ENCODE measurements at places on chromosomes 1 and 21.

DNA sequence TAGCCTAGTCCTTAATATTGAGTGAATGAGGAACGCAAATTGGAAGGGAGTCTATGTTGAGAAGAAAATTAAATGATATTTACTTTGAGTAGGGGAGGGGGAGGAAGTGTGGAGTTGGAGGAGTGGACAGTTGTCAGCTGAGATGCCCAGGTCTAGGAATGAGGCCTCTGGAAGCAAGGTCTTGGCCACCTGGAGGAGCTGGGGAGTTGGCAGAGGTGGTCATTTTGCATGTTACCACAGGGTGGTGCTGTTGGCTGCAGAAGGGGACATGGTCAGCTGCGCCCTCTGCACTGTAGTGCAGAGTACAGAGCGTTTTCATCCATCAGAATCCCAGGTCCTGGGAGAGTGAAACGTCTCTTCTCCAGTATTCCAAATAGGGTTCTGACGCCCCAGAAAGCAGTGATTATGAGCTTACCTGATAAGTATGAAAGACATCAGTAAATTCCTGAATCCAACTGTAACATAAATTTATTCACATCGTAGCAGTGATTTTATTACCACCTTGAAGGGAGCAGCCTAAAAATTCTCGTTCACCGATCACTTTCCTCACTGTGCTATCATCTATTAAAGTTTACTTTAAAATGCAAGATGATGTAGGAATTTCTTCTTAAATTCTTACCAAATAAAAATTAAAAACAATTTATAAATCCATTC lies 13.8 kb downstream of the PARK7 start:
- DNase-seq, result no peak

GRCh38 chr21:16421965-16422364 lies 692.2 kb downstream of the USP25 start:
- DNase-seq, result no peak

- DNase-seq, result no peak
Observed at GRCh38 chr1:155479205-155479604, 83.4 kb downstream of the ASH1L start.

- no peak for DNase-seq
Observed at GRCh38 chr1:27011976-27012563, 580 bp downstream of the TENT5B start.

DNA sequence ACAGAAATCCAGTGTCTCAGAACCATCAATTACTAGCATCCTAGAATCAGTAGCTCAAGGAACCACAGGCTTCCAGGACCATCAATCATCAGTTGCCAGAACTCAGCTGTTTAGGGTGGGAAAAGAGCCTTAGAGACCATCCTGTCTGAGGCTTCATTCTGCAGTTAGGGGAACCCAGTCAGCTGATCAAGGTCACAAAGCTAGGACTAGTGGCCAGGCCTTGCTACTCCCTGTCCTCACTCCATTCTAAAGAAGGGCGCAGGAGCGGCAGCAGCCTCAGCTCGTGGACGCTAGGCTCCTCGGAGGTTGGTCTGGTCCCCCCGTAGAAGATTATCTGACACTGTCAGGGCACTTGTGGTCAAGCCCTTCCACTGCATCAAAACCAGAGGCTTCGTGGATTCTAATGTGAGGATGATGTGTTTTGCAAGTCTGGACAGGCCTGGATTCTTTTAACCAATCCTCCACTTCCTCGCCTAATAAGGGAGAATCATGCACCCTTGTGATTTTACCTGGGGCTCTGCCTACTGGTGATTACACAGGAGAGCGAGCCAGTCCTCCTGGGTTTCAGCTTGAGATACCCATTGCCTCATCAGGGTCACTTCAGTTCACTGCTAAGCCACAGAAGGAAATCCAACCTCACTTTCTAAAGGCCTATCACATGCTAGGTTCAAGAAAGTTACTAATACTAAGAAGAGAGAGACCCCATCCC lies 41.7 kb upstream of the IFFO2 start:
- no peak for DNase-seq

Data from stimulated activated CD4-positive, alpha-beta T cell treated with anti-CD3 and anti-CD28 coated beads, TNF-alpha, amount 100 ng/mL, for 1 hour (primary cell).